ENCODE measurements at places on chromosomes 7 and 10. TPM values are rescaled to one million over a fixed set of nuclear protein-coding genes. Genes with fewer than 3 reads are reported as not detected.

RSPH10B2 gene
- total RNA-seq: not detected

ASL gene
- total RNA-seq: 24.1 TPM

CFAP58 gene
- 0.10 TPM for total RNA-seq

PRSS2 gene
- not detected for total RNA-seq

TRIM74 gene
- 0.30 TPM for total RNA-seq

SVOPL gene
- total RNA-seq: not detected

SLC16A12 gene
- total RNA-seq: 0.58 TPM

DGKB gene
- not detected for total RNA-seq

PON1 gene
- total RNA-seq: 0.64 TPM

LIPN gene
- not detected for total RNA-seq

SLC13A1 gene
- total RNA-seq: not detected

CFTR gene
- not detected for total RNA-seq

ADIRF gene
- not detected for total RNA-seq

TMEM236 gene
- 0.05 TPM for total RNA-seq

TBX20 gene
- total RNA-seq: 1.2 TPM

OSBPL3 gene
- 16.5 TPM for total RNA-seq

PTPN20 gene
- total RNA-seq: 4.7 TPM

NACAD gene
- 0.19 TPM for total RNA-seq

CRYGN gene
- not detected for total RNA-seq

ATOH7 gene
- 0.20 TPM for total RNA-seq

FRAT1 gene
- 1.7 TPM for total RNA-seq

LAMTOR4 gene
- 188 TPM for total RNA-seq

HOXA7 gene
- 4.7 TPM for total RNA-seq

PALD1 gene
- 6.8 TPM for total RNA-seq

All from A549 treated with GW870086 at 1 μM for 4 hours (cell line).